HuH-7 (cell line): ENCODE measurements at places on chromosomes 7 and 10.

DNA sequence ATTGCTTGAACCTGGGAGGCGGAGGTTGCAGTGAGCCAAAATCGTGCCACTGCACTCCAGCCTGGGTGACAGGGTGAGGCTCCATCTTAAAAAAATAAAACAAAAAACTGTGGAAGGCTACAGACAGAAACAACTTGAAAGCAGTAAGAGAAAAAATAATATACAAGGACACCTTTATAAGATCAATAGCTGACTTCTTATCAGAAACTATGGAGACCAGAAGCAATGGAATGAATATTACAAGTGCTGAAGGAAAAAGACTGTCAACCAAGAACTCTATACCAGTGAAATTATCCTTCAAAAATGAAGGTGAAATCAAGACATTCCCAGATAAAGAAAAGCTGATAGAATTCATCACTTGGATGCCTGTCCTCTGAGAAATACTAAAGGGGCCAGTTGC is 49.0 kb downstream of the RBAK start:
- no peak for DNase-seq

DNA sequence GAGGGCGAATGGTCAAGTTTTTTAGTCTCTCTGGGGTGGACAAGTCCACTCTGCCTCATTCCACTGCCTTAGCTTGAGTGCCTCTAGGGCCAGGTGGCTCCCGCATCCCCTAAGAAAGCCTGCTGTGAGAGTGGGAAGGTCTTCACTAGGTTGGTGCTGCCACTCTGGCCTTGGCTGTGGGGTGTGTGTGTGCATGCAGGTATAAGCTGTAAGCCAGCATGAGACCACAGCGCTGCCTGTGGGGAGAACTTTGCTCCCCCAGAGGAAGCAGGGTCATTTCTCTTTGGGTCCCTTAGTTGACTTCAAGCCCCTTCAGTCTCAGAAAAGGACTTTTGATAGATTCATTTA is 25.5 kb upstream of the PCBD1 start:
- DNase-seq: no peak

- no peak for DNase-seq
Observed at GRCh38 chr10:22333167-22333974, 11.9 kb upstream of the SPAG6 start.

DNA sequence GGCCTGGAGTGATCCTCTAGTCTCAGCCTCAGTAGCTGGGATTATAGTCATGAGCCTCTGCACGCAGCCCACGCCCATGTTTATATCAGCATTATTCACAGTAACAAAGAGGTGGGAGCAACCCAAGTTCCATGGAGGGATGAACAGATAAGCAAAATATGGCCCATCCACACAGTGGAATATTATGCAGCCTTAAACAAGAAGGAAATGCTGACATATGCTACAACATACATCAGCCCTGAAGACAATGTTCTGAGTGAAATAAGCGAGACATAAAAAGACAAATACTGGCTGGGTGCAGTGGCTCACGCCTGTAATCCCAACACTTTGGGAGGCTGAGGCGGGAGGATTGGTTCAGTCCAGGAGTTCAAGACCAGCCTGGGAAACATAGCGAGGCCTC is 21.5 kb upstream of the PFKFB3 start:
- no peak for DNase-seq

DNA sequence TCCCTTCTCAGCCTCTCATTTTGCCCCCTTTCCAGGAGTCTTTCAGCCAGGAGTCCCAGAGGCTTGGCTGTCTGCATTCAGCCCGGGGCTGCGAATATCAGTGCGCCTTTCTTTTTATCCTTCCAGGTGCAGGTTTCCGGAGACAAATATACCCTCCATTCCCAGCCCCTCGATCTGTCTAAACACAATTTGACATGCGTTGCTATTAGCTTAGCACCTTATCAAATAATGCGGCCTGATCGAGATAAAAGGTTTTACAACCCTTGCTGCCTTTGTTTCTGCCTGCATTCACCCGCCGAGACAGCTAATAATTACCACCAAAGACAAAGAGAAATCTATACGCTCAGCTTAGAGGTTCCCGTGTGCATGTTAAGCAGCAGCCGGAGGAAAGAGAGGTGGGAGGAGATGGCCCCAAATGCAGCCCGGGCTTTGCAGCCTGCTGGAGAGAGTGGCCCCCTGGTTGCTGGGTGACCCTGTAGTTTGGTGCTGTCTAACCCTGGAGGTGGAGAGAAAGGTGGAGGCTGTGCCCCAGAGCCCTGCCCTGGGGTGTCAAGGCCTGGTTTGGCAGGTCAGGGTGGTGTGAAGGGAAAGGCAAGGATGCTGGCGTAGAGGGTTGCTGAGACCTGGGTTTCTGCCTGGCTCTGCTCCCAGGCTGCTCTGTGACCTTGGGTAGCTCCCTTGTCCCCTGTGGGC is 185.3 kb downstream of the RPS24 start:
- no peak for DNase-seq

DNA sequence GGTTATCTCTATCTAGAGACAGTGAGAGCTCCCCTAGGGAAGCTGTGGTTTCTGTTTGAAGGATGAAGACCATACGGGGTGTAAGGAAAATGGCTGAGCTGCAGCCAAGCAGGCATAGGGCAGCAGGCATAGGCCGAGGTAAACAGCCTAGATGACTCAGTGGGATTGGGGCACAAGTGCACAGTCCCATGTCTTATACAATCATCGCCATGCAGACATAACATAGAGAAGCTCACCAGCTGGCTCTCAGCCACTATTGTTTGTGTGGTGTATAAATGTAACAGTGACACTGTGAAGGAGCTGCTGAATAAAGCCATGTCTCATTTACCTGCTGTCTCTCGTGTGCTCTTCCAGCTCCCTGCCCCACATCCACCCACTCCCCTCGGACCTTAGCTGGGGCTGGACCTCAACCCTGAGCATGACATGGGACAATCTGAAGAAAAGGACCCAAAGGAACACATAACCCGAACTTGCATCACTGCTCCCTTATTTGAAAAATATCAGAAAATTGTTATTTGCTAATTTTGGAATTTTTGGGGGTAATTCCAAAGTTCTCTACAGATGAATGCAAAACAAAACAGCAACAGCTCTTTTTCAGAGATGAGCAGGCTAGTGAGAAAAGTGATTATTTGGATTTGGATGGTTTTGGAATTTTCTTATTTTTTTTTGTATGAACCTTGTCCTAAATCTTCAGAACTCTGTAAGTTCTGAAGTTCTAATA is 582.7 kb downstream of the REEP3 start:
- no peak for DNase-seq

DNA sequence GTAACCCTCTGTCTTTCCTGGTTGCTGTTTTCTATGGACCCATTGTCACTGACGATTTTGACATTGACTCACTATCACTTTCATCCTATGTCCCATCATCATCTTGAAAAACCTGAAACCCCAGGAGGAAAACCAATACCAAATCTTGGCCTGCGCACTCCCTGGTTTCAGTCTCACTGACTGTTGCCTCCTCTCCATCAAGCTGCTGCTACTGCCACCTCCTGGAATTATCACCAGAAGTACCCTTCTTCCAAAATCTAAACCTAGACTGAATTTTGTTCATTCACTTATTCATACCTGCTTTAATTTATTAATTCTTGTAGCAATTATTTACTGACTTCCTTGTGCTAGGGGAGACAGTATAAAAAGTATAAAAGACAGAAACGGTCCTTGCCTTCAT is 44.5 kb upstream of the ACBD5 start:
- DNase-seq: peak; percentile 21

- no peak for DNase-seq
Observed at GRCh38 chr10:122508021-122508420, 46.7 kb downstream of the HTRA1 start.

GRCh38 chr10:33114451-33114952 is 156.5 kb upstream of the ITGB1 start:
- no peak for DNase-seq

GRCh38 chr10:89954061-89954460 is 252.7 kb downstream of the KIF20B start:
- no peak for DNase-seq

DNA sequence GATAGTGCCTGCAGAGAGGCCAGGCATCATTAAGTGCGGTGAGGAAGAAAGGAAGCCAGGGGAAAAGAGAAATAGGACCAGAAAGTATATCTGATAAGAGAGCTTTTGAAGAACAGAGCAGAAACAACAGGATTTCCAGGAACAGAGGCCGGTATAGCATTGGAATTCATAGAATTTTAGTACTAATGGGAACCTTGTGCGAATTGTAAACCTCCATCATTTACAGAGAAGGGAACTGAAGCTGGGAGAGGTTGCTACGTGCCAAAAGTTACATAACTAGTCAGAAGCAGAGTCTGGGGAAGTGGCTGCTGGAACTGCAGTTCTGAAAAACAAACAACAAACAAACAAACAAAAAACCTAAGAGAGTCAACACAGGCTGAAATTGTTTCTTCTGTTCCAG is 5.4 kb upstream of the ZMYND11 start:
- DNase-seq: no peak

DNA sequence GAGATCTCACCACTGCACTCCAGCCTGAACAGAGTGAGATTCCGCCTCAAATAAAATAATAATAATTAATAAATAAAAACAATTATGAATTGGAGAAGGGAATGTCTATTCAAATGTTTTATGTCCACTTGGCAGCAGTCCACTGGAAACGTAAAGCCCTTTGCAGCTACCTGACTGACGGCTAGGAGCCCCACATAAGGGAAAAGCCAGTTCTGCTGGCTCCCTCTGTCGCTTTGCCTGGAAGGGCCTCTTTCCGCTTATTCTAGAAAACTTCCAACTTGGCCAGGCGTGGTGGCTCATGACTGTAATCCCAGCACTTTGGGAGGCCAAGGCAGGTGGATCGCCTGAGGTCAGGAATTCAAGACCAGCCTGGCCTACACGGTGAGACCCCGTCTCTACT is 6.1 kb upstream of the TNS3 start:
- no peak for DNase-seq
